Stimulated activated naive B cell treated with anti-CD40 and anti-IgM and Interleukin-4, amounts not matched to agents 10 μg/mL and 1 μg/mL and 100 μg/mL, for 72 hours (primary cell): ENCODE measurements at places on chromosomes 6 and 20.

GRCh38 chr6:36825994-36826393, 13.2 kb downstream of the CPNE5 start:
- no peak for DNase-seq

GRCh38 chr6:43886717-43887339, 116.8 kb downstream of the VEGFA start:
- DNase-seq, result no peak

- DNase-seq, result no peak
Observed at GRCh38 chr6:5087389-5087788, 2.2 kb downstream of the PPP1R3G start.

- peak; percentile 7 for DNase-seq
Observed at GRCh38 chr6:36028088-36028876, 674 bp downstream of the MAPK14 start.

GRCh38 chr6:7073082-7073820, 34.5 kb upstream of the RREB1 start:
- DNase-seq, result no peak

DNA sequence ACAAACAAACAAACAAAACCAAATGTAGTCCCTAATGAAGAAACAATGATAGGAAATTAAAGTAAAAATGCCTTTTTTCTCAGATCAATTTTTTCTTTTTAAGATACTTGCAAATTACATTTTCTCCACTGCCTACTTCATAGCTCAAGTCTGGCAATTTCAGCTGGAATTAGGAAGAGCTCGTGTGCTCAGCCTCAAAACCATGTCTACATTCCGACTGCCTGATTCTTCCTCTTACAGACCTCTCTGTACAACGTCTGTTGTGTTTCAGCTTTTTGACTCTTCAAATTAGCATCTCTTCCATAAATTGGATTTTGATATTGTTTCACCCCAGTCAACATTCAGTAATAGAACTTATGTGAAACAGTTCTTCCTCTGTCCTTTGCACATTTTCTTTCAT, 9.3 kb upstream of the EDN1 start:
- DNase-seq, result no peak

DNA sequence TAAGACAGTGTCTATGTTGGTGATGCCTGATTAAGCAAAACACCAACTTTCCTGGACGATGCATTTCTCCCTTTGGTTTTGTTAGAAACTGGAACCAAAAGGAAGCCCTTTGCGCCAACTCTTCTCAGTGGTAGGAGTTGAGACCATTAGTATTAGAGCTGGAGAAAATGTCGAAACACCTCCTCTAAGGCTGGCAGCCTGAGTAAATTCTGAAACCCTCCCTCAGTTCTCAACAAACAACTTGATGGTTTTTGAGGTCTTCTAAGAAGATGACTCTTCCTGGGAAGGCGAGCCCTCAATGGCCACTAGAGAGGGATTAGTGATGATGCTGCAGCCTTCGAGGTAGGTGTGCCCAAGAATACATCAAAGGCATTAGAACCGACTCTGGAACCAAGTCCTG, 78.4 kb upstream of the CCN6 start:
- no peak for DNase-seq

- no peak for DNase-seq
Observed at GRCh38 chr6:110147870-110148269, 31.6 kb downstream of the WASF1 start.

DNA sequence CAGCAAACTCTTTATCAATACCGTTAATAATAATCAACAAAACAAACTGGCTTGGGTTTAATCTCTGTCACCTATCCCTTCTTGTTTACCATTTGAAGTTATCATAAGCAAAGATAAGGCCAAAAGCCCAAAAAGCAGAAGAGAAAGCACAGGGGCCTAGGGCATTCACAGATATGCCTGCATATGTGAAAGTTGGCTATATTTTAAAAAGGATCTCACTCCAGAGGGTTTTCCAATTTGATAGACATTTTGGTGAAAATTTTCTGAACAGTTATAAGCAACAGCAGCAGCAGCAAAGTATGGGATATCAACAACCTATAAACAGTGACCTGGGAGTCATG, 101.1 kb downstream of the ATXN1 start:
- no peak for DNase-seq

DNA sequence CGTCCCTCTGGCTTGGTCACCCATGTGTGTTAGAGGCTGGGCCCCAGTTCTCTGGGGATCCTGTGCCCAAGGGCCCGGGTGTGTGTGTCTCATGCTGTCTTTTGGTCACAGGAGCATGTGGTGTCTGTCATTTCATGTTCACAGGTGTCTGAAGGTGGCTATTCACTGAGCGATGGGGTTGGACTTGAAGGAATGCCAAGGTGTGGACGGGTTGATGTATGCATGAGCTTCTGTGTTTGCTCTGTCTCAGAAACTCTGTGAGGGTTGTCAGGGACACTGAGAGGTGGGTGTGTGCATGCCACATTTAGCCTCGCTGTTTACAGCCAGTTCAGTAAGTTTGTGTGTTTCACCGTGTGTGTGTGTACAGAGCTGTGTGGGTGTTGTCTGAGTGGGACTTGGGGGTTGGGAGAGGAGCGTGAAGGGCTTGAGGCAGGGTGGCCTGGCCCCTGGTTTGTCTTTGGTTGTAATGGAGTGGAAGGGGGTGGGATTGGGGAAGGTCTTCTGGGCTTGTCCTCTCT, 1.2 kb downstream of the DDR1 start:
- DNase-seq, result no peak

DNA sequence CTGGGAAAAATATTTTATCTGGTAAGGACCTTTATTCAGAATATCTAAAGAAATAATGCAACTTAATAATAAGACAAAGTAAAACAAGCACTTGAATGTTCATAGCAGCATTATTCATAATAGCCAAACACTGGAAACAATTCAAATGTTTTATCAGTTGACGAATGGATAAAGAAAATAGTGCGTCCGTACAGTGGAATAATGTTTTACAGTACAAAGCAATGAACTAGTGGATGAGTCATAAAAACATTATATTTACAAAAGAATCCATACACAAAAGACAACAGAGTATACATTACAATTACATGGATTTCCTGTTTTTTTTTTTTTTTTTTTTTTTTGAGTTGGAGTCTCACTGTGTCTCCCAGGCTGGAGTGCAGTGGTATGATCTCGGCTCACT, 12.7 kb downstream of the SMAP1 start:
- DNase-seq, result no peak

DNA sequence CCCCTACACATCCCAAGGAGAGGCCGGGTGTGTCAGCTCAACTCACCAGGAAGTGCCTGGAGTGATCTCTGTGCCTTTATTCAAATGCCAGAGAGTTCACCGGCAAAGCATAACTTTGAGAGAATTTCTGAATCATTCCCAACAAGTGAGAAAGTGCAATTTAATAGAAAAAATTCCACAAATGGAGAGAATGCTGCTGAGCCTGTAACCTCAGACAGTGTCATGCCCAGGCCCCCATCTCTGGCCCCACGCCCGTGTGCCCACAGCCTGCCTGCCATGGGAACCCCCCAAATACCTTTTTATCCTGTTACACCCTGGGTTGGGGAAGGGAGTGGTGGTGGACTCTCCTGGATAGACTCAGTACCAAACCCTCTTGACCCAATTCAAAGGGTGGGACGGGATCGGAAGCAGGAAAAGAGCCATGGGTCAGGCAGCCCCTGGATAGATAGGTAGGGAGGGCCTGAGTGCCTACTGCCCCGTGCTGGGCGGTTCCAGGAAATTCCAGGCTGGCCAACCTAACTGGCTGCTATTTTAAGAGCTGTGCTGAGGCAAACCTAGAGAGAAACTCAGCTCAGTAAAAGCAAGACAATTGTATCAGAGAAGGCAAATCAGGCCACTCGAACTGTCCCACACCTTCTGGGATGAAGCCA, 179.0 kb upstream of the FOXA2 start:
- no peak for DNase-seq

GRCh38 chr6:14393910-14394309, 276.3 kb downstream of the CD83 start:
- no peak for DNase-seq

DNA sequence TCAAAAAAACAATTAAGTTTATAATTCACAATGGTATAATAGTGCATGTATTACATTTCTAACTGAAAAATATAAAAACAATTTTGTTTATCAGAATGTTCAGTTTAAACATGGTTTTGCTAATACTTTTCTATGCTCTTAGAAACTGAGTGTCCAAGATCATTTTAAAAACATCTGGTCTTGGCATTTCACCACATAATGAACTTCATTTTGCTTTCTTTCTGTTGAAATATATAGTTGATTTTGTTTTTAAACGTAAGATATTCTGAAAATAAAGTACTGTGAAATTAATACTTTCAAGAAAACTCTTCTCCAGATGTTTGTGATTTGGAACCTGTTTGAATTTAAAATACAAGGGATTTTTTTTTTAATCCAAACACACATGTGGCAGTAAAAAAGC, 264.4 kb downstream of the COL12A1 start:
- DNase-seq, result no peak

DNA sequence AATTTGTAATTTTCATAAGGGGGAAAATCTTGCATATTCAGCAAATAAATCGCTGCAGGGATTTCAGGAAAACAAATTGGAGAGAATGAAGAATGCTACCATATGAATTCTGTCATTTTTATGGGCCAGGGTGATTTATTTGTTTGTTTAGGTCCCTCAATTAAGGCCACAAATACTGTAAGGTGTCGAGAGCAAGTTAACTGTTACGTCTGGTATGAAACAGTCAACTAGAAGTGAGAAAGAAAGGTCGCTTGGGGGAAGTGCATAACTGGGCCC, 166.9 kb upstream of the TSHZ2 start:
- no peak for DNase-seq

DNA sequence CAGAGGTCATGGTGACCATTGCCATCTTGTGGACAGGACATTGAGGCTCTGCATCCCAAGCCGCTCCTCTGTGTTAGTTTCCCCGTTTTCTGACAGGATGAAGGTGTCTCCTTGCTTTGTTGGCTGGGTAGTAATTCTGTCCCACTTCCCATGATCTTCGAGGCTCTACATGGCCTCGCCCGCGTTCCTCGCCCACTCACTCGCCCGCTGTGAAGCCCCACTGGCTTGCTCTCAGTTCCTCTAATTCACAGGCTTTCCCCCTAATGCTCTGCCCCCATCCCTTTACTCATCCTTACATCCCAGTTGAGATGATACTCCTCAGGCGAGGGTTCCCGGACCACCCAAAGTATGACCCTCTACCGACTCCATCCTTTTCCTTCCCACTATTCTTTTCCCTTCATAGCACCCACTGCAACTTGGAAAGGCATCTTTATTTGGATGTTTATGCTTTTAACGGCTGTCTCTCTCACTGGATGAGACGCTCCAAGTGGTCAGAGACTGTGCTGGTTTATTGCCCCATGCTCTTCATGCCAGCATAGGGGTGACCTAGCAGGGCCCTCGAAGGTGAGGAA, 511 bp upstream of the SLC35B2 start:
- peak; percentile 85 for DNase-seq

GRCh38 chr6:53795702-53796450, 1.1 kb downstream of the LRRC1 start:
- peak; percentile 7 for DNase-seq

DNA sequence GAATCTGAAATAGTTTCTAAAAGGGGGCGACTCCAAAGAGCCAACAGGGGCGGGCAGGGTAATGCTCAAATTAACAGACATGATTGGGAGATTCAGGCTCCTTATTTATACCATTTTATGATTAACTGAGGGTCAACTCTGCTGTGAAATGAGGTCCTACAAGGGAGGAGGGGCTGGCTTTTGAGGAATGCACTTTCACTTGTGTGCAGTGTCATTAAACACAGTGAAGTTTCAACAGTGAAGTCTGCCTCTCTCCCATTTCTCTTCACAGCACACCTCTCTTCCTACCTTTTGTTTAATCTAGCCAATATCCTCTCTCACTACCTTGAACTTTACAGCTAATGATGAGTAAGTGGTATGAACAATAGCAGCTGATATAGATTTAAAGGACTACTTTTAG, 557.3 kb upstream of the CITED2 start:
- DNase-seq, result no peak

DNA sequence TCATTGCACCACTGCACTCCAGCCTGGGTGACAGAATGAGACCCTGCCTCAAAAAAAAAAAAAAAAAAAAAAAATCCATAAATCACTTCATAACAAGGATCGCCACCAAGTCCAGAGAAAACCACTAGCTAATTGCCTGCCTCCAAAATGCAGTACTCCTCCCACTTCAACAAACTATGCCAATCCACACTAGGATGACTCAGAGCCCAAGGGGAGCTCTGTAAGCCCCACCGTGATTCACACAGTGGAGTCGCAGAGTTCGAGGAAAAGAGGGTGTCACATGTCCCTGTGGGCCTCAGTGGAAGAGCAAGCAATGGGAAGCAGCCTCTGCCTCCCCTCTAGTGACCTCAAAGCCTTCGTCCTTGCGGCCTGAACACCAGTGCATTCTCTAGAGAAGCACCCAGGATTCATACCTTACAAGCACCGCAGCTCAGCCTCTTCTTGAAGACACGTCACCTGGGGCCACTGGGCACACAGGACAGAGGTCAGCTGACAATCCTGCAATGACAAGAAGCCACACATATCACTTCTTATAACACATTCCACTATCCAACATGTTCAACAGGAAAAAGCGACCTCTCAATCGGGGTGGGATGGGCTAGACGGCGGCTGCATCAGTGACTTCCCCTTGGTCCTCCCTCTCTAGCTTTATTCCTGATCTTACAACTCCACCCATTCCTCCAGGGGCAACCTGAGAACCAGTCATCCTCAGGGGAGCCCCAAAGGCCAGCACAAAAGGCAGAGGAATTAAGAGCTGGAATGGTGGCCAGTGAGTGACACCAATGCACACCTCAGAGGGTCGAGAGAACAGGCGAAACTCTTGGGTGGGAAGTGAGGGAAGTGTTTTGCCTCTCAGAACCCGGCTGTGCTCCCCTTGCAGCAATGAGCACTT, 8.9 kb downstream of the SNHG17 start:
- DNase-seq, result no peak

DNA sequence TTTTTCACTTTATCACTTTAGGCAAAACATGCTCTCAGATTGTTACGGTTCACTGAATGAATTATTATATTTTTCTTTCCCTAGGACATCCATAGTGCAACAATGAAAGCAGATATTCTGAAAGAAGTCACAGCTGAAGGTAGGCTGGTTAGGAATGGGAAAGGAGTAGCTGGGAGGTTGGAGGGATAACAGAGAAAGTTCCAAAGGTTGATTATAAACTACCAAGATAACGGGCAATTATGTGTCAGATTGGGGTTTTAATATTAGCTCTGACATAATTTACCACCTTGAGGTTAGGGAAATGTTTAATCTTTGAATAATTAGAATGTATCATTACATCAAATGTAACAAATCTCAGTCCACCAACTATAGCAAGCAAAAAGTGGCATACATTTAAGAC, 96.5 kb downstream of the HTR1B start:
- DNase-seq, result no peak

- no peak for DNase-seq
Observed at GRCh38 chr6:115120391-115120790, 777.6 kb upstream of the HS3ST5 start.

DNA sequence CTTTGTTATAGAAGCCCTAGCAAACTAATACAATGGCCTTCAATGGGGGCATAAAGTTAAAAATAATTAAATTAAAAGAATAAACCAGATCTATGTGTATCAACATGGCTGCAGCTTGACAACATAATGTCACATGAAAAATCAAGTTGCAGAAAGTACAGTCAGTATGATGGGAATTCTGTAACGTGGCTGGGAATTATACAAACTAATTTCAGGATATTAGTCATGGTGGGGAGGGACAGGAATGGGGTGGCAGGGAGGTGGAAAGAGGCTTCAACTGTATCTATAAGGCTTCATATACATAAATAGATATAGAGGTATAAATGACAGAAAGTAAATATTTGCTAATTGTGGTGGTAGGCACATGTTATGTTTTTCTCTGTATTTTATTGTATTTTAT, 107.1 kb downstream of the UNC5CL start:
- DNase-seq, result no peak

- DNase-seq, result no peak
Observed at GRCh38 chr6:146357578-146358430, 185.8 kb upstream of the RAB32 start.

GRCh38 chr6:125596020-125596419, 153.4 kb upstream of the HEY2 start:
- no peak for DNase-seq
